ENCODE measurements at places on chromosomes 6 and 20. TPM values are rescaled to one million over a fixed set of nuclear protein-coding genes. Genes with fewer than 3 reads are reported as not detected.

ECT2L gene
- total RNA-seq = not detected

LHFPL5 gene
- not detected for total RNA-seq

TTLL9 gene
- total RNA-seq = 0.41 TPM

SLC26A8 gene
- total RNA-seq = not detected

MLN gene
- not detected for total RNA-seq

UBD gene
- 13.2 TPM for total RNA-seq

TFEB gene
- total RNA-seq = 4.7 TPM

RAET1G gene
- not detected for total RNA-seq

RBM24 gene
- 22.7 TPM for total RNA-seq

CLVS2 gene
- not detected for total RNA-seq

PTK7 gene
- total RNA-seq = 728 TPM

PGC gene
- not detected for total RNA-seq

COL11A2 gene
- 1.3 TPM for total RNA-seq

PERP gene
- 36.4 TPM for total RNA-seq

ENPP3 gene
- 0.19 TPM for total RNA-seq

TRIM31 gene
- total RNA-seq = not detected

GRCh38 chr6:43192911-43193310, 10.9 kb downstream of the CUL9 start:
- no peak for DNase-seq

DNA sequence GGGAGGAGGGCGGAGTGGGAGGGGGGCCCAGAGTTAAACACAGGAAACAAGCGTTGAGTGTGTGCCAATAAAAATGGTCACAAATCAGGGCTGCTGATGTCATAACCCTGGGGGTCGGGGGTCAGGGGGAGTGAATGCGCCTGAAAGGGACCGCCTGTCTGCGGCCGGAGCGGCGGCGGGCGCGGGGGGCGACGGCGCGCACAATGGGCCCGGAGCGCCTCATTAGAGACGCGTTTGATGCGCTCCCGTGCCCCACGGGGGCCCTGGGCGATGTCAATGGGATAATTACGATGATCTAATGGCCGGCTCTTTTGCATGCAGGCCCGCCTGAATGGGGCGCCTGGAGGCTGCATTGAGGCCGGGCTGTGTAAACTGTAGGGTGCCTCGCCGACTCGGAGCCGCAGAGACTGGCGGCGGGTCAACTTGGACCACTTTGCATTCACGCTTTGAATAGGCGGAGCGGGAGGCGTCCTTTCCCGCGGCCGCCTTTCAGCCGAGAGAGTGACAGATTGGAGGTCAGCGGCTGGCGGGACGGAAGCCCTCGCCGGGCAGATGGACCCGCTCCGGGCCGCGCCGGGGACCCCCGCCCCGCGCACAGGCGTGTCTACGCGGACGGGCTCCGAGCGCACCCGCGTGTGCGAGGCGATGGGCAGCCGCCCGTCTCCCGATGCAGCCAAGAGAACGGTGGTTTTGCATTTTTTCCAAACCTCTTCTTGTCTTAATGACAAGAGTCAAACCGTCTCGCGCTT, 296.1 kb downstream of the TFAP2C start:
- no peak for DNase-seq

DNA sequence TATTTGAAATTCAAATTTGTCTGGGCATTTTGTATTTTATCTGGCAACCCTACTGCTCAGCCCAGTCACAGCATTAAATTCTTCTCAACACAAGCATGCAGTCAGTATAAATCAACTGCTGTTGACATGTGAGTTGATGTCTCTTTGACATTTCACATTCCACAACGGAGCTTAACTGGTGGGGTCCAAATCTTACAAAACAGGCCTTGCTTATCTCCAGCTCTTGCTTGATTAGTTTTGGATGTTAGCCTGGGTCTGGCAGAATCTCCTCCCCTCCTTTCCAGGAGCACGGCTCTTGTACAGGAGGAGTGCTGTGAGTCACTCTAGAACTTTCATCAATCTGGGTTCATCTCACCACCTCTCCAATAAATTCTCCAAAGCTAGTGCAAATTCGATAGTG, 80.8 kb upstream of the PHACTR1 start:
- DNase-seq = peak; percentile 79

DNA sequence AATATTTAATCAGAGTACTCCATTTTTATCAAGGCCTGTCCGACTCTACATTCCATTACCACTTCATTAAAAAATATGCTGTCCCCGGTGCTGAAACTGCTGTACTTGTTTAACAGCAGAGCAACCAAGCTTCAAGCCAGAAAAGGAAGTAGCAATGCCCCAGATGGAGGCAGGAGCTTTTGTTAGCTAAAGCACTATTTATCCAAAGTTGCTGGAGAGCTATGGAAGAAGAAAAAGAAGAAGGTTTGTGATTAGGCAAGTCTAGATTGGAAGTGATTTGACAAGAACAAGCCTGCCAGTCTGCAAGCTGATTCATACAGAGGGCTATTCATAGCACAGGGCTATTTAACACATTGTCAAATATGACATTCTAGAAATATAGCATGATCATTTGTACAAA, 160.9 kb upstream of the SPTLC3 start:
- no peak for DNase-seq

DNA sequence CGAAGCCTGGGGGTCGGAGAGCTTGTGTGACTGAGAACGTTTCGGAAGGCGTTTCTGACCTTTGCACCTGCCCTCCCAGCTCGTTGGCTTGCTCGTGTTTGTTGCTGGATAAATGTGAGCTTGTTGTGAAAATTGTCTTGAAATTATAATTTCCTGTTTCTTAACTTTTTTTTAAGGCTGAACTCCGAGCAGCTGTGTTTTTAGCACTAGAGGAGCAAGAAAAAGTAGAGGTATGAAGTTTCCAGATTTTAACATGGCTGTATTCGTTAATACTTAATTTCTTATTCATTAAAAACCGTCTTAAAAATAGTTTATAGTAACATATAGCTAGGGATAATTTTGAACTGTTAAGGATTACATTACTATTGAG, 672 bp downstream of the CEP43 start:
- DNase-seq = no peak

GRCh38 chr6:114389111-114389510, 46.3 kb upstream of the HS3ST5 start:
- no peak for DNase-seq

DNA sequence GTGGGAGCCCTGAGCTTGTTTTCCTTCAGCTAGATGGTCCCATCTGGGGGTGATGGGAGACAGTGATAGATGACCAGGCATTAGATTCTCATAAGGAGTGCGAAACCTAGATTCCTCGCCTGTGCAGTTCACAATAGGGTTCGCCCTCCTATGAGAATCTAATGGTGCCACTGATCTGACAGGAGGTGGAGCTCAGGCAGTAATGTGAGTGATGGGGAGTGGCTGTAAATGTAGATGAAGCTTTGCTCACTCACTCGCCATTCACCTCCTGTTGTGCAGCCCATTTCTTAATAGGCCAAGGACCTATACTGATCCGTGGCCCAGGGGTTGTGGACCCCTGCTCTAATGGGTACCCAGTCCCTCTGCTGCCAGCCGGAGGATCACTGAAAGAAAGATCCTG, 20.7 kb upstream of the KCNB1 start:
- DNase-seq = no peak

GRCh38 chr20:48483334-48484066, 344.3 kb downstream of the PREX1 start:
- DNase-seq = no peak

DNA sequence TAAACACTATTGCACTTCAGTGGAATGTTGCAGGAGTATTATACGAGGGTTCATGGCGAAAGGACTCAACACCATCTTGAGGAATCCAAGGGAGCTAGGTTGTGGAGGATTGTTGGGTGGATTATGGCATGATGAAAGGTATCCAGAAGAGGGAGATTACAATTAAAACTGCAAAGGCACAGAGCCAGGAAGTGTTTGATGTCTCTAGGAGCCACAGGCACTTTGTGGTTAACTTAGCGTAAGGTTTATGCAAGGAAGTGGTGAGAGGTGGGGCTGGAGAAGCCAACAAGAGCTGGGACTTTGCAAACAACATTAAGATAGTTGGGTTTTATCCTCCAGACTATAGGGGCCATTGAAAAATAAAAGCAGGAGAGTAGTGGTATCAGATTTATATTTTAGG, 86.6 kb upstream of the TPD52L1 start:
- DNase-seq = peak; percentile 87

GRCh38 chr6:111667931-111668330, 62.3 kb upstream of the TRAF3IP2 start:
- DNase-seq = no peak

GRCh38 chr6:91303326-91303725, 716.5 kb upstream of the MAP3K7 start:
- DNase-seq = no peak

DNA sequence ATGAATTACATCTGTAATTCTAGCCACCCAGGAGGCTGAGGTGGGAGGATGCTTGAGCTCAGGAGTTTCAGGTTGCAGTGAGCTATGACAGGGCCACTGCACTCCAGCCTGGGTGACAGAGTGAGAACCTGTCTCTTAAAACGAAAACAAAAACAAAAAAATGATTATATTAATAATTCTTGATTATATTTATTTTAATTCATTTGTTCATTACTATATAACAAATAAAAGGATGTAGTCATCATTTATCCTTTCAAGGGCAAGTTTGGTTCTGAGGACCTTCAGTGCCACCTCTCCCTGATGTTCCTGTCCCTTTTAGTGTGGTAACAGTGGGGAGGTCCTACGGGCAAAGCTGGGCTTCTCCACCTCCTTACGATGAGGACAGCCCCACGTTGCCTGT, 167.1 kb upstream of the SCGN start:
- DNase-seq = no peak

GRCh38 chr20:5767493-5768098, 17.4 kb downstream of the SHLD1 start:
- DNase-seq = no peak

DNA sequence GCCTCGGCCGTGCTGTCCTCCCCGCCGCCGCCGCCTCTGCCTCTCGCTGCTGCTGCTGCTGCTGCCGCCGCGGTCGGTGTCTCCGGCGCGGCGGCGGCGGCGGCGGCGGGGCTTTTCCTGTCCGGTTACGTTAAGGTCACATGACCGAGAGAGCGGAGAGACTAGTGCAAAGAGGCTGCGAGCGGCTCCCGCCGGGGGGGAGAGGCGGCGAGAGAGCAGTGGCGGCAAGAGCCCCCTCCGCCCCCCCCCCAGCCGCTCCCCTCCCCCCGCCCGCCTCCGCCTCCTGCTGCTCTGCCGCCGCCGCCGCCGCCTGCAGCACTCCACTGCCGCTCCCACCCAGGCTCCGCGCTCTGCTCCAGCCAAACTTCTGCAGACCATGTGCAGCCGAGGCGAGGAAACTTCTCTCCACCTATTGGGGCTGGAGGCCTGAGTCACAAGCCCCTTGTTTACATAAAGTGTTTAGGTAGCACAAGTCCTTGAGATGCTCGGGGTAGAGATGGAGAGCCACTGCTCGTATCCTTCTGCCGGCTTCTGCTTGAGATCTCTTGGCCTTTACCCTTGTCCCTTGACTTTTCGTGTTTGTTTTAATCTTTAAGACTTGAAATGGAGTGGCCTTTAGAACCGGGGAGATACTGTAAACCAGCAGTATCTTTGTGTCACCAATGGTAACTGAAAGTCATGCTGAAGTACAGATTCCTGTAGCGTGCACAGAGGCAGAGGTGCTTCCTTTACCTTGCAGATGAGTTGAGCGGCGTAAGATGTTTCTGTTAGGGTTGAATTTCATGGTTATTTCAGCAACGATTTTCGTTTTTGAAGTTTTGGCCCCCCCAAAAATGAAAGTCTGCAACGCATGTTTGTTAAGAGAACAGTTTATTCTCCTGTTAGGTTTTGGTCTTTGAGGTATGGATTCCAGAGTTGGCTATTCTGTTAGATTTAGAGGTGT, at the start of gene ZBTB2:
Gene ZBTB2, minus strand, starts transcription at position 89 of the 943 bp plus-strand sequence. CDS start 17,922 bp downstream, outside the sequence.
- DNase-seq = peak; percentile 79

GRCh38 chr6:28673787-28674671, 148.3 kb downstream of the GPX5 start:
- peak; percentile 35 for DNase-seq

DNA sequence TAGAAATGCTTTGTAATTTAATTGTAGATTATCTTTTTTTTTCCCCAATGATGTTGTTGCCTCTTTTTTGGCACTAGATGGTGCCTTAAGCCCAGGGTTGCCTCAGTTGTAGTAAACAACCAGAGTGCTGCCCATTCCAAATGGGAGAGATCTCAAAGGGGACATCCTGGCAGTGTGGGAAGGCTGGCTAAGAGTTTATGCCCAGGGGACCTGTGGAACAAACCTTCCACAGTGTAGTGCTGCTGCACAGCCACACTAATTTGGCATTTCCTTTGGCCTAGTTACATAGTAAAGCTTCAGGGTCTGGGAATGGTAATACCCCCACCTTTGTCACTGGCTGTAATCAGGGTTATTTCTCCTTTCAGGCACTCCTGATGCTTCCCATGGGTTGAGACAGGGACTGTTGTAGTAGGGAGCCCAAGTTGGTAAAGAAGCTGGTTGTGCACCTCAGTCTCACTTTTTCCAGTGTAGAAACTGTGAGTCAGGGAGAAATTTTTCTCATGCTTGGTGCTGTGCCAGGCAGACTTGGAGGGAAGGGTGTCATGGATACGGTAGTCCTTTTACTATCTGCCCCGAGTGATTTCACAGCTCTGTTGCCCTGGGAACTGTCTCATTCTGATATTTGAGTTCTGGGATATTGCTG, 177.8 kb upstream of the ECI2 start:
- DNase-seq = peak; percentile 95

DNA sequence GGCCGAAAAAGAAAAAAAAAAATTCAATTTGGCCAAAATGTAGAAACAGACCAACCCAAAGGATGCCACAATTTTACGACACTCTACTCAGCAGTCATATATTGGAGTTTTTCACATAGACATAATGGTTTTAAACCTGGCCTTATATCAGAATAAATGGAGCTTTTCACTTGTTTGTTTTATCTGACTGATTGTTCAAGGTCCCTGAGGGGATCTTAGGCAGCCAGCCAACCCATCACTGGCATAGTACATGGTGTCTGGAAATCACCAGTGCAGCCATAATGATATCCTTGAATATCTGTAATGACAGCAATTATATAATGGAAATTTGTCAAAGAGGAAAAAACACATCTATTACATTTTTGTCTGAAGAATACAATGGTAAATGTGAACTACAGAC, 96.9 kb downstream of the PRSS35 start:
- DNase-seq = no peak

DNA sequence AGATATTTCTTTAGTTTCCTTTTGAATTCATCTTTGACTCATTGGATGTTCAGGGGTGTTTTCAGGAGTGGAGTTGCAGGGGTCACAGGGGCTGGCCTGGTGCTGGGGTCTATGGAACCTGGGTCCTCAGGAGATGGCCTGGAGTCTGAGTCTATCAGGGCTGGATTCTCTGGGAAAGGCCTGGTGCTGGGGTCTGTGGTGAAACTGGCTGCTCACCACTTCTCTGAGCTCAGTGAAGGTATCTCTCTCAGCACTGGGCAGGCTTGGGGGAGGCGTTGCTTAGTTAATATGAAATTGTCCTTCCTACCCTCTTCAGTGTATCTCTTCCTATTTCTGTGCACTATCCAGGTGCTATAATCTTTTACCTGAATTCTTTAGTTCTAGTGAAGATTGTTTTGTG, 83.1 kb upstream of the SLC24A3 start:
- DNase-seq = no peak

DNA sequence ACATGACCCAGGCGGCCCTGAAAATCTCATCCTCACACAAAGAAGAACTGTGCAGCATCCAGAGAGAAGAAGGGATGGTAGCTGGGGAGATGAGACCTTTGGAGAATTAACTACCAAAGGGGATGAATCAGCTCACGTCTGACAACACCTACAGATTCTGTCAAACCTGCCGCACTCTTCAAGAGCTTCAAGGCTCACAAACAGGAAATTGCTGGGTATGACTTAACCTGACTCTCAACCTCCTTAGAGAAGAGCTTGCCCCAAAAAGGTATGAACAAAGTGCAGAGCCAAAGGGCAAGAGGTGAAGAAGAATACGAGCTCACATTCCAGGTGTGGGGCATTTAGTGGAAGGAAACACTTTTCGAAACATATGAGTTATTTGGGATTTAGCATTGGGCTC, 139.8 kb downstream of the BACH2 start:
- no peak for DNase-seq

Data from astrocyte (in vitro differentiated cells and primary cell).